GM23248 (cell line): ENCODE measurements at places on chromosomes 11 and 22.

- DNase-seq: no peak
These were observed 37.7 kb downstream of the ST3GAL4 start for GRCh38 chr11:126393143-126393542.

- DNase-seq: peak; percentile 15
These were observed 97.4 kb upstream of the PRDM11 start for GRCh38 chr11:45048870-45049691.

DNA sequence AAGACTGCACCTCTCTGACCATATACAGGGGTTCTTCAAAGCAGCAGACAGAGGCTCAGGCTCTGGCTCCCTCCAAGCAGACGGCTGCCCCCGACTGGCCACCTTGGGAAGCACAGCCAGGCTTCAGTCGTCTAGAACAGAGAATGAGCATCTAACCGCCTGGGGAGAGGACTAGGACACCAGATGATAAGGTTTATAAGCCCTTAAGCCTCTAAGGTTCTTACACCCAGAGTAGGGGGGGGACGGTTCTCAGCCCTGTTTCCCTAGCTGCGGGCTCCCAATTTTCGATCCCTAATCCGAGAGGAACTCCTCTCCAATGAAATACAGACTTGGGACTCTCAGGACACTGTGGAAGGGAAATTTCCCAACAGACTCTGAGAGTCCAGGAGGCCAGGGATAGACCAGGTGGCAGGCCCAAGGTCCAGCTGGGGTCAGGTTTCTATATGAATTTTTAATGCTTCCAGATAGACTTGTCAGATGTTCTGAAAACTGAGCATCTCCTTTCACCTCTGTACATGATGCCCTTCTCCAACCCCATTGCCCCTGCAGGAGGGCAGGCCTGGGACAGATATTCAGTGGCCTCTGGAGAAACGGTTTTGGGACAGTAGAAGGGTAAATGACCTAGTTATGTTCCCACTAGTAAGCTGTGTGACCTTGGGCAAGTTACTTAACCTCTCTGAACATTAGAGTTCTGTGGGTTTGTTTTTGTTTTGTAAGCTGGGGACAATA, 20.2 kb downstream of the RTN4RL2 start:
- peak; percentile 74 for DNase-seq

DNA sequence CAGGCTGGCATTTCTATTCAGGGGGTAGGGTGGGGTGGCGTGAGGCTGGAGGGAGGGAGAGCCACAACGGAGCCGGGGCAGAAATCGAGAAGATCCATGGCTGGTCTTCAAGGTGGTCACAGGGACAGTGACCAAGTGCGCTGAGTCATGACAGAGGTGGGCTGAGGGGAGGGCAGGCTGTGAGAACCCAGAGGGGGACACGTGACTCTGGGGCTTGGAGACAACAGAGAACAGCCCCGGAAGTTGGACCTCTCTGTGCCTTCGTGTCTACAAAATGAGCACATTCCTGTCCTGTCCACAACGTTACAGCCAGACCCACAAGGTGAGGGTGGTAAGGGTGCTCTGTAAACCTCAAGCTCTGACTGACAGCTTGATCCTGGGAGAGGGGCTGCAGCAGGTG, 35.1 kb upstream of the ARFGAP3 start:
- no peak for DNase-seq

DNA sequence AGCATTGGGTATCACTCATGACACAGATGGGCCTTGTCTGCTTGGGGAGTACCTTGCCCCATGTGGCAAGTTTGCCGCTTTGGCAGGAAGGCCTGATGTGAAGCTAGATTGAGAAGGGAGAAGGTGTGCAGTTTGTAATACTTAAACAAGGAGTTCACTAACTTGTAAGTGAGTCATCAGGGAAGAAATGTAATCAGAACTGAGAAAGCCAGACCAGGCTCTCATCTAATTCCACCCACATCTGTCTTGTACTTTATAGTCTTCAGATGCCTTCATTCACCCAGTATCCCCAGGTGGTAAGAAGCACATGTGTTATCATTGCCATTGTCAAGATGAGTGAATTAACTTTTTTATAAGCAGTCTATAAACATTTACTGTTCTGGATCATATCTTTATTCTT, 116.0 kb upstream of the DDI1 start:
- peak; percentile 50 for DNase-seq

GRCh38 chr22:17359501-17359900, 9.8 kb upstream of the CECR2 start:
- DNase-seq: no peak

- DNase-seq: peak; percentile 19
These were observed 2.9 kb upstream of the SVIP start for GRCh38 chr11:22832315-22833015.

GRCh38 chr11:12091956-12092558, 18.3 kb upstream of the MICAL2 start:
- no peak for DNase-seq

DNA sequence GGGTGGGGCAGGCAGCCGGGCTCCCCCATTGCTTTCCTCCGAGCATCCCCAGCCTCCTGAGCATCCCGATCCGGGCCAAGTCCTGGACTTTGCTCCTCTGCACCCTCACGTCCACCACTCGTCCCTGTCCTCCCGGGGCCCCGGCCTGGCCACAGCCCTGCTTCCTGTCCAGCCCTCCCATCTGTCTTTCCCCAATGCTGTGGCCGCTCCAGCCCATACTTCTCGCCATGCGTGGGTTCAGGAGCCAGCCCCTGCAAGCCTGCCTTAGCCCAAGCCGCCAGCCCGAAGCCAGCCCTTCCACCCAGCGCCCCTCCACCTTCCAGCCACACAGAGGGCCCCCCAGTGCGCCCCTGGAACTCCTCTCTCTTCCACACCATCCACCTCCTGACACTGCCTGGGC, 23.8 kb downstream of the MRPL23 start:
- DNase-seq: no peak

GRCh38 chr11:59218319-59218718, 5.6 kb upstream of the MPEG1 start:
- DNase-seq: no peak
